ENCODE measurements at places on chromosomes 13 and 19.

- no peak overlapping the region for H3K4me3 ChIP-seq
- H3K27me3 ChIP-seq: no peaks in the 10 kb centered on the region
- H3K4me1 ChIP-seq: peaks cover 3% of the 10 kb centered on the region
- H3K36me3 ChIP-seq: no peaks in the 10 kb centered on the region
- H3K27ac ChIP-seq: no peak overlapping the region
Observed at GRCh38 chr13:44905556-44905955, 83.7 kb downstream of the NUFIP1 start.

- peak; percentile 57 for DNase-seq
- H3K27ac ChIP-seq: no peak overlapping the region
- no peak overlapping the region for H3K4me3 ChIP-seq
- no peaks in the 10 kb centered on the region for H3K36me3 ChIP-seq
- no peaks in the 10 kb centered on the region for H3K27me3 ChIP-seq
Observed at GRCh38 chr19:45125975-45126493, 33.1 kb downstream of the PPP1R37 start.

- H3K36me3 ChIP-seq: peaks cover 4% of the 10 kb centered on the region
- H3K27me3 ChIP-seq: no peaks in the 10 kb centered on the region
- peaks cover 6% of the 10 kb centered on the region for H3K4me1 ChIP-seq
- DNase-seq: no peak
Observed at GRCh38 chr19:43664018-43664417, 6.0 kb downstream of the PLAUR start.

DNA sequence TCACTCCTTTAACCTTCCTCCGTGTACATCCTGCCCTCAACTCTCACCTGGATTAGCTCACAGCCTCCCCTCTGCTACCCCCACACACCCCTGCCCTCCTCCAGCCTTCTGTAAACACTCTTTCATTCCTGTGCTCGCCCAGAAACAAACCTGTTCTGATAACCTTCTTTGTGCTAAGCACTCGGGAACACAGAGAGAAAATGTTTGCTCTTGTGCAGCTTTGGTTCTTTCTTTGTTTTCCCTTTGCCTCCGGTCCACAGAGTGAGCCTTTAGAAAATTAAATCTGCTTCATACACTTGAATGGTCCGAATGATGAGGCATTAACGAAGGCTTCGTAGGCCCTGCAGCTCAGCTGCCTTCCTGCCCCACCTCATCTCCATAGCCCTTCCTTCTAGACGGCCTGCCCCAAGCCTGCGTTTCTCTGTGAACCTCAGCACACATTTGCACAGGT lies 6.6 kb upstream of the ZDHHC20 start:
- H3K36me3 ChIP-seq: no peaks in the 10 kb centered on the region
- H3K27me3 ChIP-seq: no peaks in the 10 kb centered on the region
- no peak overlapping the region for H3K4me3 ChIP-seq
- no peak for DNase-seq

DNA sequence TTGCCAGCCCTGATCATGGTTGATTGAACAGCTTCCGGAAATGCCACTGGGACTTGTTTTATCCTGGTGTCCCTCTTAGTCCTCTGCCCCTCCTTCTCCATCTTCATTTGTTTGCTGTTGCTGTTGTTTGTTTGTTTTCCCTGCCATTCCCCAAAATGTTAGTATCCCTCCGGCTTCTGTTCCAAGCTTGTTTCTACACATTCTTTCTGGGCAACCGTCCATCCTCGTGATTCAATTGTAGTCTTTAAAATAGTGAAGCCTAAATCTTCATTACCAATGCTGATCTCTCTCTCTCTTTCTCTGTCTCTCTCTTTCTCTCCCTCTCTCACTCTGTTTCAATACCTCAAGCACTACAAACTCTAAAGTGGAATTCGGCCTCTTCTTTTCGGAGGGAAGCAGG lies 649.3 kb upstream of the ARGLU1 start:
- no peaks in the 10 kb centered on the region for H3K4me1 ChIP-seq
- H3K27me3 ChIP-seq: no peaks in the 10 kb centered on the region
- no peaks in the 10 kb centered on the region for H3K36me3 ChIP-seq

GRCh38 chr13:94674609-94675348 lies 37.6 kb downstream of the SOX21 start:
- no peak overlapping the region for H3K4me3 ChIP-seq
- DNase-seq: peak; percentile 58
- no peak overlapping the region for H3K27ac ChIP-seq
- no peaks in the 10 kb centered on the region for H3K27me3 ChIP-seq

GRCh38 chr19:32866061-32866460 lies 3.5 kb downstream of the SLC7A9 start:
- no peak for DNase-seq

Data from iPS DF 6.9 (cell line).